ENCODE measurements at places on chromosomes 12 and 14. TPM values are rescaled to one million over a fixed set of nuclear protein-coding genes. Genes with fewer than 3 reads are reported as not detected.

IFNG gene
- total RNA-seq = 0.91 TPM

KRT71 gene
- total RNA-seq = not detected

KCNK13 gene
- not detected for total RNA-seq

ZNF10 gene
- 10.8 TPM for total RNA-seq

OR4E2 gene
- total RNA-seq = not detected

FAIM2 gene
- total RNA-seq = 0.22 TPM

BAZ1A gene
- total RNA-seq = 51.8 TPM

RAPGEF3 gene
- total RNA-seq = 0.94 TPM

PPP1R1A gene
- total RNA-seq = not detected

KLRC2 gene
- total RNA-seq = 4.4 TPM

Measured in activated naive CD8-positive, alpha-beta T cell treated with anti-CD3 and anti-CD28 coated beads, Interleukin-2, amount 10 ng/mL, durations not matched to agents 7 days and 5 days (primary cell).